Karpas-422 (cell line): ENCODE measurements at places on chromosomes 11 and 22.

GRCh38 chr11:101612481-101612880, 28.7 kb upstream of the TRPC6 start:
- DNase-seq = no peak

- no peak for DNase-seq
These were observed 243.6 kb upstream of the LUZP2 start for GRCh38 chr11:24253237-24253760.

DNA sequence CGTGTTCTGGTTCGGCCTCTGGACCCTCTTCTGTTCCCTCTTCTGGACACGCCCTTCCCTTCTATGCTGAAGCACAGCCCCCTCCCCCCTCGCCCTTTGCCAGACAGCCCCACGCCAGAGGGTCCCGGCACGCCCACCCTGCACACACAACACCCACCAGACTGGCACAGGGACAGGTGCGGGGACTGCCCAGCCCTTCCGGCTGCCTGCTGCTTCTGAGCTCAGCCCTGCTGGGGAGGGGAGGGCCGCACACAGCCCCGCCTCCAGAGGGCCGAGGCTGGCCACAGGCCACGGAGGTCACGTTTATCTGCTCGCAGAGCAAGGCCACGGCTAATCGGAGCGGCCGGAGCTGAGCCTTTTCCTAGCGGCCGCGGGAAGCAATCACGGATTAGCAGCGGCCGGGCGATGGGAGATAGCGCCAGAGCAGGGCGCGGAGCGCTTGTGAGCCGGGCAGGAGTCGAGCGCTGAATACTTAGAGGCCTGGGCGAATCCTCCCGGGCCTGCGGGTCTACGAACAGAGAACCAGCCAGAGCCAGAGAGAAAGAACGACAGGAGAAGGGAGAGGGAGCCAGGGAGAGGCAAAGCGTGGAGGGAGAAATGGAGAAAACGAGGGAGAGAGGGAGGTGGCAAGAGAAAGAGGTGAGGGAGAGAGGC, 21.5 kb downstream of the OTUB1 start:
- DNase-seq = no peak

DNA sequence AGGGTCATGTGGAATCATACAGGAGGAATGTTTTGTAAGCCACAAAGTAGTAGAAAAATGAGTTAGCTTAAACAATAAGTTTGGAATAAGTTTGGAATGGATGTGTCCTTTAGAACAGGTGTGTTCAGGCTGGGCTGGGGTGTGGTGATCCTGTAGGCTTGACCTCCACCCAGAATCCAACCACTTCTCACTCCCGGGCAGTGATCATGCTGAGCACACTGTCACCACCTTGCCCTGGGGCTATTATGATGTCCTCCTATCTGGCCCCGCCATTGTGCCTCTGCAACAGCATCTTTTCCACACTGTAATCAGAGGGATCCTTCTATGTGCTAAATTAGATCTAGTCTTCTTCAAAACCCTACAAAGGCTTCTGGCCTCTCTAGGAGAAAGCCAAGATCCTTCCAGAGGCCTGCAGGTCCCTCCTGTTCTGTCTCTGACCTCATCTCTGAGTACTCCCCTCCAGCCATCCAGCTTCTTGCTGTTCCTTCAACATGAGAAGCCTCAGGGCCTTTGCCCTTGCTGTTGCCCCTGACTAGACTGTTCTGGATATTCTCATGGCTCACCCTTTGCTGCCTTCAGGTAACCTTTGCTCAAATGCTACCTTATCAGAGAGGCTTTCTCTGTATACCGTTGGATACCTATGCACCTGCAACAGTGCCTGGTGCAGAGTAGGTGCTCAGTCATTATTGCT, 18.8 kb upstream of the ACCSL start:
- DNase-seq = no peak

DNA sequence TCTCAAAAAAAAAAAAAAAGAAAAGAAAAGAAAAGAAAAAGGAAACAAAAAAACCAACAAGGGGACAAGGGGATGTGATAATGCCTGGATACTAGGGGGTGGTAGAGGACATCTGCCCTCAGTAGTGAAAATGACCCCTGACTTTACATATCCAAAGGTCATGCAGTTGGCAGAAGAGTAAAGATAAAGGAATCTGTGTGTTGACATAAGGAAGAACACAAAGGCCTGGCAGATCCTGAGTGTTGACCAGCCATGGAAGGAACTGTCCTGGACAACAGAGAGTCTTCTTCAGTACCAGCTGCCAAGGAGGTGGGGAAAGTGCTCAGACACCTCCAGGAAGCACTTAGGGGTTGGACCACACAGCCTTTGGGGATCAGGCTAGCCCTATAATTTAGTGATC, 12.6 kb downstream of the SLC43A1 start:
- DNase-seq = no peak

DNA sequence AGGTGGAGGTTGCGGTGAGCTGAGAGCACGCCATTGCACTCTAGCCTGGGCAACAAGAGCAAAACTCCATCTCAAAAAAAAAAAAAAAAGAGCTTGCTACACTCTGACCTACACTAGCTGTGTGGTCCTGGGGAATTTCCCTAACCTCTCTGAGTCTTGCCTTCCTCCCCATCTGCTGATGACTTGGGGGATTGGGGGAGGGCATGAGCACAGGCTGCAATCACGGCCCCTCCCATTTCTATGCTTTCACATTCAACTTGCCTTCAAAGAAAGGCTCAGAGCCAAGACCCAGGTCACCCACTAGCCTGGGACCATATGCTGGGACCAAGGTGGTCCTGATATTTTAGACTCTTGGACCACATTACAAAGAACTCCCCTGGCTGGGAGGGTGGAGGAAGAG, 39.8 kb upstream of the TEF start:
- no peak for DNase-seq
